Uterus (tissue), 4 donors: ENCODE measurements at places on chromosomes 16 and 17.

DNA sequence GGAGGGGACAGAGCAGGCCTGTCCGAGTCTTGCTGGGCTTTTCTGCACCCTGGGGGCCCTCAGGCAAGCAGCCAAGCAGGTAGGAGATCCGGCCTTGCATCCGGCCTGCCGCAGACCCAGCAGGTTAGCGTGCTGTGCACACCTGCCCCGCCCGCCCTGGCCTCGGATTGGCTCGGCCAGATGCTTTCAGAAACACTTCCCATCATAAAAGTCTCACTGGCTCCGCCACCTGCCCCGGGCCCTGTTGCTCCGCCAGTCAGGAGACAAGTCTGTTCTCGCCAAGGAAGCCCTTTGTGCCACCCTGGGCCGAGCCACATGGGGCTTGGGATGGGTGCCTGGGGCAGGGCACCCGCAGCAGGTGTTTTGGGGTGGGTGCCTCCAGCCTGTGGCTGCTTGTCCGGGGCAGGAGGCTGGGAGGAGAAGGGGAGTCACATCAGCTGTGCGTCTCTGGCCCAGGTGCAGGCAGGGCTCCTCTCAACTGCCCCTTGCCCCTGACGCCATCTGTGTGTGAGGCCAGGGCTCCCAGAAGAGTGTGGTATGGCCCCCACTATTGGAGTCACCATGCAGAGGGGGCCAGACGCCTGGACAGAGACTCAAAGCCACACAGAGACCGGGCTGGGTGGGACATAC is 228.2 kb upstream of the GSE1 start:
- DNase-seq: no peak

DNA sequence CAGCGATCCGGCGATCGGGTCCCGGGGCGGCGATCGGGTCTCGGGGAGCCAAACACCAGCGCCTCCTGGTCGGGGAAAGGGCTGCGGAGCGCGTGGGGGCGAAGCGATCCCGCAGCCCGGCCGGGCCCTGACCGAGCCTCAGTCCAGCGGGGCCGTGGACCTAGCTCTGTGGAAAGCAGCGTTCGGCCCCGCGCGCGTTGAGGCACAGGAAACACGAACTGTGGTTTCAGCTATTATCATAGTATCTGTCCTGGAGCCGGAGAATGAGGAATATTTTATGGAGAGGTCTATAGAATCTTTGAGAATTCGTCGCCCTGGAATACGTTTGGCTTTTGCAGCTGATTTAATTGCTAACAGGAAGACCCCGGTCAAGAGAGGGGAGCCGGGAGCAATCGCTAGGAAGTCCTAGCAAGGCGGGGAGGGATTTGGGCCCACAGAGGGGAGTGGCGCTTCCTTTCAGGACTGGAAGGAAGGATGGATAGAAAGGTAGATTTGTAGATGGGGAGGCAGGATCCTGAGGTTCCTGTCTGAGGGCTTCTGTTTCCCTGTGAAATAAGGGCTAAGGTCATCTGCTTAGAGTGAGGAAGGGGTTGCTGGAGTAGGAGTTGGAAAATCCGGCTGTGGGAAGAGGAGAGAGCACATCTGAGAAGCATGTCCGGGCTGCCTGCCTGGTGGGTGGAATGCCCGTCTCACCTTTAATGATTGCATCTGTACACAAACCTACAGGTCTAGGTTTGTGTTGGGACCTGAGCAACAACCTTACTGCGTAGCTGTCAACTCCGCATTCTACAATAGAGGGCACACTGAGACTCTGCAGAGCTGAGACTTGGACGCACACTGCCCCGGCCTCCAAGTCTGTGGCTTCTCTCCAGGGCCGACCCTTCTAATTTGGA is 770 bp downstream of the CCNF start:
- DNase-seq: no peak

DNA sequence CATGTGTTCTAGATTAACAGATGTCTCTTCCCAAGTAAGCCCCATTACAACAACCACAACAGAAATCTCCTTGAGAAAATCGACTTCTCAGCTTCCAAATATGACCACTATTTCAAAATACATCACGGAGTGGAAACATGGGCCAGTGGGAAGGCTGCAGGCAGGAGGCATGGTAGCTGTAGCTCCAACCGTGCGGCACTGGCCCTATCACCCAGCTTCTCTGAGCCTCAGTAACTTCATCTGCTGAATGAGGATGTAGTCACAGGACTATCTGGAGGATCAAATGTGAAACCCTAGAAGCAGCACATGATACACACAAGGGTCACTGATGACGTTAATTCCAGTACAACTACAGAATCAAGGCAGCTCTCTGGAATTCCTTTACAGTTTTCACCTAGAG is 112.2 kb downstream of the VPS53 start:
- no peak for DNase-seq

GRCh38 chr16:69301861-69302260 is 9.3 kb upstream of the VPS4A start:
- DNase-seq: no peak

DNA sequence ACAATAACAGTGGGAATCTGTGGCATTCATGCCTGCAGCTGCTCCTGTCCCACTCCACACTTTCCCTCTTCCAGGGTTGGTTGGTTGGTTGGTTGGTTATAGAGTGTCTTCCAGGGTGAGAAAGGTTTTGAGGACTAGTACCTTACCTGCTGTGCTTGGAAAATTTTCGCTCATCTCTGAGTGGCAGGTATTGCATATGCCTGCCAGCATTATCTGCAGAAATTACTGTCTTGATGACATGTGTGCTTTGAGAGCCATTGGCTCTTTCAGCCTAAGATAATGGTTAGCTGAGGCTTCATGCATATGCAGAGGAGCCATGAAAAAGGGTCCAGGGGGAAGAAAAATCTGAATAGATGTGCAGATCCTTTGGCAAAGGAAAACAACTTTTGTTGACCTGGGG is 131.8 kb downstream of the BCAS3 start:
- no peak for DNase-seq

- no peak for DNase-seq
Observed at GRCh38 chr16:23408823-23409298, 44.1 kb downstream of the COG7 start.
